ENCODE measurements at places on chromosomes 11 and 22.

GRCh38 chr11:58471892-58472291 is 29.9 kb upstream of the OR5B12 start:
- no peak for DNase-seq

DNA sequence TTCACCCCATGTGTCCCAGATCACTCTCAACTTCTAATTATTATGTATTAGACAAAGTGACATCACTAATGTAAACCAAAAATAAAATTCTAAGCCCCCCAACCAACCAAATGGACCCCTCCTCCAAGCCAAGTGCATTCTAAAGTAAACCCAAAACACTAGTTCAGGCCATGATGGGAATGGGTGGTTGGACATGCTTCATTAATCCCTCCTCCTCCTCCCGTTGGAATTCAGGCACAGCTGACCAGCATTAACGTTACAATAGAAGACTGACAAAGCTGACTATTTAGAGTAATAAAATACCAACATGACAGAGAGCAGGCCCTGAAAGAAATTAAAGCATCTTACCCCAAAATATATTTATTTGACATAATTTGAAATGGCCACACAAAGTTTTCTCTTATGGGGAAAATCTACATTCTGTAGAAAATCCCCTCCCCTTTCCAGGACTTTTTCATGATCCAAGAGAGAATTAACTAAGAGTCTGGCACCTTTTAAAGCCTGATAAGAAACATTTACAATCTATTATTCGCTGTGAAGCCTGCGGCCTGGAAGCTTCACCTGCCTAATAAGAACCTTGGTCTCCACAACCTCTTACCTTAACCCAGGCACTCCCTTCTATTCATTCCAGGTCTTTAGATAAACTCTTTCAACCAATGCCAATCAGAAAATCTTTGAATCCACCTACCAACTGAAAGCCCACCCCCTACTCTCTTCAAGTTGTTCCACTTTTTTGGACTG is 948.5 kb upstream of the CCDC90B start:
- DNase-seq, result no peak

GRCh38 chr11:35814720-35815305 is 129.0 kb upstream of the LDLRAD3 start:
- no peak for DNase-seq

DNA sequence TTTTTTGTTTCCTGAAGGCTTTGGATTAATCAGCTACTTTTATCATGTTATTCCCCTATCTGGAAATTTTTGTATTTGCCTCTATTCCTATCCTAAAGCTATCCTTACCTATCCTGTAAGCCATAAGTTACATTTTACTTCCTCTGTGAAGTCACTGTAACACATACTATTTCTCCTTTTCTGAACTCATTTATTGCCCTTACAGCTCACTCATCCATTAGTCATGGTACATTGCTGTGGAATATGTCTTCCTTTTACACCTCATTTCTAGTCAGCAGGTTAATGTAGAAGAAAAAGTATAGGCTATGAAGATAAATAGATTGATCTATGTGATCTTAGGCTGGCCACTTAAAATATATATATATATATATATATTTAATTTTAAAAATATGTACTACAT is 28.0 kb downstream of the SWAP70 start:
- DNase-seq, result peak; percentile 60

GRCh38 chr11:87179621-87180020 is 141.9 kb downstream of the TMEM135 start:
- no peak for DNase-seq

DNA sequence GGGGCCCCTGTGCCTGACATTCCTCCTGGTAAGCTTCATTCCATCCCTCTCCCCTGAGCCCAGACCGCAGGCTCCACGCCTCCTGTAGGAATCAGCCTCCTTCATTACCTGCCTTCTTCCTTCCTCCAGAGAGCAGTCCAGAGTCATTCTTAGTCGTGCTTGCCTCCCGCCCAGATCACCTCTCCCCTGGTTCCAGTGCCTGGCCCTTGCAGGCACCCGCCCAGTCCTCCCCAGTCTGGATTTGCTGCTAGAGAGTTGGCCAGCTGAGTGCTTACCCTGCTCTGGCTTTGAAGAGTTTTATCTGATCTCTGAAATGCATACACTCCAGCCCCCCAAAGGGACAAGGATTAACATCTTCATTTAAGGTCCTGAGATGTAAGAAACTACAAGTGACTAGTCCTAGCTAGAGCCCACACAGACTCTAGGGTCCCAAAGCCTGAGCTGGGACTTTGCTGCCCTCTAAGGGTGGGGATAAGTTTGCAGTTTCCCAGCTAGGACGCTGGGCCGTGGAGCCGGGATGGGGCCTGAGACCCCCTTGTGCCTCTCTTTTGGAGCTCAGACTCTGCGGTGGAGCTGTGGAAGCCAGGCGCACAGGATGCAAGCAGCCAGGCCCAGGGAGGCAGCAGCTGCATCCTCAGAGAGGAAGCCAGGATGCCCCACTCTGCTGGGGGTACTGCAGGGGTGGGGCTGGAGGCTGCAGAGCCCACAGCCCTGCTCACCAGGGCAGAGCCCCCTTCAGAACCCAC is 1.6 kb downstream of the NR1H3 start:
- peak; percentile 77 for DNase-seq

GRCh38 chr11:44344921-44345320 is 35.0 kb upstream of the ALX4 start:
- no peak for DNase-seq

- peak; percentile 89 for DNase-seq
Observed at GRCh38 chr11:46639197-46639839, 22.0 kb downstream of the ATG13 start.

GRCh38 chr11:123413636-123414035 is 16.4 kb upstream of the GRAMD1B start:
- no peak for DNase-seq
